Stimulated activated CD4-positive, alpha-beta T cell treated with anti-CD3 and anti-CD28 coated beads, Interleukin-4, amount 100 ng/mL, for 48 hours (primary cell): ENCODE measurements at places on chromosomes 5 and 9.

DNA sequence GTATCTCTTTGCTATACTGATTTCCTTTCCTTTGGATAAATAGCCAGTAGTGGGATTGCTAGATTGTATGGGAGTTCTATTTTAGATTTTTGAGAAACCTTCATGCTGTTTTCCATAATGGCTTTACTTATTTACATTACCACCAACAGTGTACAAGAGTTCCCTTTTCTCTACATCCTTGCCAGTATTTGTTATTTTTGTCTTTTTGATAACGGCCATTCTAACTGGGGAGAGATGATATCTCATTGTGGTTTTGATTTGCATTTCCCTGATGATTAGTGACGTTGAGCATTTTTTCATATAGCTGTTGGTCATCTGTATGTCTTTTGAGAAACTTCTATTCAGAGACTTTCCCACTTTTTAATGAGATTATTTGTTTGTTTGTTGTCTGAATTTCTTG, 25.8 kb downstream of the NADK2 start:
- no peak for DNase-seq

DNA sequence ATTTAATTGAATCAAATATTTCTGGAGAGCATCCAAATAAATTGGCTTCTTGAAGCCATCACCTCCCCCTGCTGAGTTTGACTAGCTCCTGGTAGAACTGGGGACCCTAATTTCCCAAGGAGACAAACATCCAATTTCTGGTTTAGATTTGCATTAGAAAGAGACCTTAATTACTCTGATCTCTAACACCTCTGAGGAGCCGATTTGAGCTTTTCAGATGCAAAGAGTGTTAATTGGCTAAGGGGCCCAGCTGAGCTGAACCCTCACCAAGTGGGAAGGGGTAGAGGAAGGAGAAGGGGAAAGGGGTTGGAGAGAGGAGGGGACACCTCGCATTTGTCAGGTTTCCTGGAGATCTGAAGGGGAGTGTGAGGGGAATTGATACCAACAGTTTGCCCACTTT, 145.4 kb upstream of the SHB start:
- no peak for DNase-seq

DNA sequence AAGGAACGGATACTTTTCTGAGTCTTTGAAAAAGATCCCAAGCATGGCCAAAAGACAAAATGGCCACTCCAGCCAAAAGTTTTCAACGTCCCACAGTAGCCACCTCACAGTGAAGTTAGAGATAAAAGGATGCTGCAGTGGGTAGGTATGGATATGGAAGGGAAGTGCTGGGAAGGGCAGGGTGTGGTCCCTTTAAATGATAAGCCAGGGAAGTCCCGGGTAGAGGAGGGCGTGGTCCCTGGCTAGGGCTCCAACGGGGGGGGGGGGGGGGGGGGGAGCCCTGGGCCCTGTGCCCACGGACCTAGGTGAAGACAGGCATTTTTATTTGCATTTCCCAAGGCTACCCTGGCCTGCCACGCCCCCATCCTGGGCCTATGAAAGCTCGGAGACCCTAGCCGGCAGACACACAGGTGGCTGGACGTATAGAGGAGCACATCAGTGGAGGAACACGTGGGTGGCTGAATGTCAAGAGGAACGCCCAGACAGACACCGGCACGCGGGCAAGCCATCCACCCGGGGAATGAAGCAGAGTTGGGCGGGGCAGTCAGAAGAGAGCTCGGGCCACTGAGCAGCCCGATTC, 306.7 kb downstream of the NFIB start:
- DNase-seq = no peak

DNA sequence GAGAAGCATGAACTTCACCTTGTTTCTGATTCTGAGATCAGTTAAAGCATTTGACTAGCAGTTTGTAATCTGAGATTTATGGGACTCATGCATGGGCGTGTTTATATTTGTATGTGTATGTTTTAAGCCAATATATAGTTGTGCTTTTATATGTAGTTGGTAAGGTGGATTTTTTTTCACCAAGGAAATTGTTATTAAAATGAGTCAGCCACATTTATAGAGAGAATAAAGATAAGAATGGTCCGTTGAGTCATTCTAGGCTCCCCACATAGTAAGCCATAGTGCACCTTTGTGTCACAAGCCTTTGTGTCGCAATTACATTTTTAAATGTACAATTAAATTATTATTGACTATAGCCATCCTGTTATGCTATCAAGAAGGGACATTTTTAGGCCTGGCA, 89.0 kb downstream of the NLN start:
- no peak for DNase-seq

GRCh38 chr5:76363352-76364225, 39.5 kb upstream of the IQGAP2 start:
- no peak for DNase-seq

DNA sequence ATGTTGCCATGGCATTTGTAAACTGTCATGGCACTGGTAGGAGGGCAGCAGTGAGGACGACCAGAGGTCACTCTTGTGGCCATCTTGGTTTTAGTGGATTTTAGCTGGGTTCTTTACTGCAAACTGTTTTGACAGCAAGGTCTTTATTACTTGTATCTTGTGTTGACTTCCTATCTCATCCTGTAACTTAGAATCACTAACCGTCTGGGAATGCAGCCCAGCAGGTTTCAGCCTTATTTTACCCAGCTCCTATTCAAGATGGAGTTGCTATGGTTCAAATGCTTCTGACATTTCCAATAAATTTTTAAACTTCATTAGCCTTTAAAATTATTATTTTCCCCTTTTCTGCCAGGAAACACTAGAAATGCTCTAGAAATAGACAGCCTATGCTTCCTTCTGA, 839.1 kb downstream of the NR2F1-AS1 start:
- DNase-seq = no peak

DNA sequence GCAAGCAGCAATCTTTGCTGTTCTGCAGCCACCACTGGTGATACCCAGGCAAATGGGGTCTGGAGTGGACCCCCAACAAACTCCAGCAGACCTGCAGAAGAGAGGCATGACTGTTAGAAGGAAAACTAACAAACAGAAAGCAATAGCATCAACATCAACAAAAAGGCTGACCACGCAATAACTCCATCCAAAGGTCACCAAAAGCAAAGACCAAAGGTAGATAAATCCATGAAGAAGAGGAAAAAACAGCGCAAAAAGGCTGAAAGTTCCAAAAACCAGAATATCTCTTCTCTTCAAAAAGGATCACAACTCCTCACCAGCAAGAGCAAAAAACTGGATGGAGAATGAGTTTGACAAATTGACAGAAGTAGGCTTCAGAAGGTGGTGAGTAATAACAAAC, 23.4 kb downstream of the FRMD3 start:
- no peak for DNase-seq

DNA sequence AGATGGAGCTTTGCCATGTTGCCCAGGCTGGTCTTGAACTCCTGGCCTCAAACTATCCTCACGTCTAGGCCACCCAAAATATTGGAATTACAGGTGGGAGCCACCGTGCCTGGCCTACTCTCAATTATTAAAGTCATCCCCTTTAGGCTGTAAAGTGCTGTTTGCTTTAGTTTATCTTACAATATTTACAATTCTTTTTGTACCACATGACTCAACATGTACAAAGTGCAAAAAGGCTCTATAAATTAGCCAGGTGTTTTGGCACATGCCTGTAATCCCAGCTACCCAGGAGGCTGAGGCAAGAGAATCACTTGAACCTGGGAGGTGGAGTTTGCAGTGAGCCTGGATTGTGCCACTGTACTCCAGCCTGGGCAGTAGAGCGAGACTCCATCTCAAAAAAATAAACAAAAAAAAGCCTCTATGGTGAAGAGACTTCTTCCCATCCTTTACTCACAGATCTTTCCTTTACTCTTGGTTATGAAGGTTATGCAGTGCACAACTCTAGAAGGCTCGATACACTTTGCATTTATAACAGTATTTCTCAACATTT, 28.5 kb upstream of the MLLT3 start:
- no peak for DNase-seq

- no peak for DNase-seq
Measured at GRCh38 chr5:109413458-109413857, 3.7 kb upstream of the PJA2 start.
